RPMI7951 (cell line): ENCODE measurements at places on chromosomes 1 and 21. TPM values are rescaled to one million over a fixed set of nuclear protein-coding genes. Genes with fewer than 3 reads are reported as not detected.

DNA sequence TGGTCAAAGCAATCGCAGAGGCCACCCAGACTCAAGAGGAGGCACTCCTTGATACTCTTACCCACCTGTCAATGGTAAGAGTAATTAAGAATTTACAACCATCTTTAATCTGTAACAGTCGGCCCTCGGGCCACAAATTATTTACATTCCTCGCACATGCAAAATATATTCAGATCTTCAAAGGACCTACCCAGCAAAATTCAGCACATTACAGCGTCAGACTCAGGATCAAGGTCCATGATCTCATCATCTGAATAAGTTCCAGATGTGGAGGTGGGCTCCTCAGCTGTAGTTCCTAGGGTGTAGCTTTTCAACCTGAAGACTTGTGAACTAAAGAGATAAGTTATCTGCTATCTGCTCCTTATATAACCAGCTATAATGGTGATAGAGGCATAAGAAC, 17.1 kb upstream of the RNF11 start:
- no peak for DNase-seq

DNA sequence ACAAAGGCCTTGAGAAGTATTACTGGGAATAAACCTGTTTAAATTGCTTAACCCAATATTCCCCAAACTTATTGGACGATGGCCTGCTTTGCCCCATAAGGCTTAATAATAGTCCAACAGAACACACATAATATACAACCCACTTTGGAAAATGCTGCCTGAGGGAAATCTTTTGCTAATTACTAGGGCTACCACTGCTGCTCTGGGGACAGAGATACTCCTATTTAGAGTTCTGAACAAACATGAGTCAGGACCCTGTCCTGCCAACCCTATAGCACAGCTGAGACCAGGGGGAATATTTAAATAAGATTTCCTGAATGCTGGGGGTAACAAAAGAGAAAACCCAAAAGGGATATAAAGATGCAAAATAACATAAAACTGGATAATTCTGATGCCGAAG, 139.1 kb downstream of the BRINP2 start:
- peak; percentile 33 for DNase-seq

GRCh38 chr1:153610811-153611301, 2.1 kb downstream of the S100A16 start:
- no peak for DNase-seq

DNA sequence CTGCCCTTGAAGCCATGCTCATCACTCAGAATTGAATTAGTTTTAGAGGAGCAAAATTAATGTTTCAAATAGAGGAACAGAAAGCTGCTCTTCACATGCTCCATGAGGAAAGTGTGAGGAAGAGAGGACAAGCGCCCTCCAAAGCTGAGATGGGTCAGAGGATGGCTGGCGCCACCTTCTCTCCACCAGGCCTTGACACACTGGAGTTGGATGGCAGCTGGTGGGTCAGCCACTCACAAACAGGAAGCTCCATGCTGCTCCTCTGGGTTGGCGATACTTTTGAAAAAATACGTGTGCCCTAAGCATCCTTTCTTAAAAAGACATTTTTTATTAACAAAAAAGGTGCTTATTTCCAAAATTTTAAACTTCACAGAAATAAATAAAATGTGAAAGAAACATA, 3.1 kb upstream of the CD2 start:
- no peak for DNase-seq

GRCh38 chr1:215830226-215830810, 263.2 kb downstream of the KCTD3 start:
- DNase-seq, result no peak

DNA sequence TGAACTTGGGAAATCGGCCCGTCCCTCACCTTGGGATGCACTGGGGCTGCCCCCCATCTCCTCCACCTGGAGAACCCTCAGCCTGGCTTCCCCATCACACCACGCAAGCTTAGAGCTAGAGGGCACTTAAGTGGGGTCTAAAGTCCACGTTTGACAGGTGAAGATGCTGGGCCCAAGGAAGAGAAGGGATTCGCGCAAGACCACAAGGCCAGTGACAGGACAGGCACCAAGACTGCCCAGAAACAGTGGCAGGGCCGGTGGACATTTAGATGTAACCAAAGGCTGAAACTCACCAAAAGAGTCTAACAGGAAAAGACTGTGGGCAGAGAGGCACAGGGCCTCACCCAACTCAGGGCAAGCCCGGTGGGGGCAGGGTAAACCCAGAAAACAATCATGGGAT, 130.8 kb upstream of the EDN2 start:
- no peak for DNase-seq

Gene CACYBP
- 258 and 530 TPM in 2 replicates for total RNA-seq

Gene KCND3
- total RNA-seq, result not detected in 2 replicates

Gene EMC1
- 68.7 and 71.3 TPM in 2 replicates for total RNA-seq
